ENCODE measurements at places on chromosomes 11 and 22.
A peak's percentile ranks its signal among the peaks of the same experiment; 100 is the strongest.

DNA sequence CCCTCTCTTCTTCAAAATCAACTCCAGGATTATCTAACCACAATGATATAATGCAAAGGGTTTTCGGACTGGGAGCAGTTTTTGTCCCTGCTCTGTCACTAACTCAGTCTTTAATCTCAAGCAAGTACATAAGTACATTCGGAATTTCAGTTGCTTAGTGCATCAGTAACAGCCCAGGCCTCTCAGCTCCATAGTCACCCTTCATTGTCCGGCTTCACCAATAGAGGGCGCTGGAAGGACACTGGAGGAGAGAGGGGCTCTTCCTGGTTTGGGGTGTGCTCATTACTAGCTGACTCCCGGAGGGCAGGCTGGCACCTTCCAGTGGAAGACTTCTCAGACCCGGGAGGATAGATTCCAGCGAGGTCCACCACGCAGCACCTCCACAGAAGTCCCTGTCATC lies 90.4 kb upstream of the PDGFD start:
- DNase-seq, result peak; percentile 3

DNA sequence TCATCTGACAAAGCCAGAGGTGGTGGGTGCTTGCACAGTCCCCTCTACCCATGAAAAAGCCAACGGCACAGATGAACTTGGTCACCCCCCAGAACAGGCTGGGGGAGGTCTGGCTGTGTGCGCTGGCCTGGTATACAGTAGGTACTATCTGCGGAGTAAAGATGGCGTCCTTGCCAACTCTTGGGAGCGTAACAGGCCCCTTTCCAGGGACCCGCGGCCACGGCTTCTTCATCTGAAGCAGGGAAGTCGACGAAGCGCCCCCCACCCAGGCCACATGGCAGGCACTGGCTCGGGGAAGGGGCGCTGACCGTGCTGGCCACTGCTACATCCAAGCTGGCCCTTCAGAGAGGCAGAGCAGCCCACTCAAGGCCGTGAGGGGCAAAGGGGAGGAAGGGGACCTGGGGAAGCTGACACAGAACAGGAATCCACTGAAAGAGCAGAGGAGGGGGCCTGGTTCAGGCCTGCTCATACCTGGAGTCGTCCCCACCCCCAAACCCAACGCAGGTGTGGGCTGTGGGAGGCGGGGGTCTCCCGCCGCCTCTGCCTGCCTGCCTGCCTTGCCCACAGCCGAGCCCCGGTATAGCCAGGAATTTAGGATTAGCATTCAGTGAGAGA lies 75.7 kb downstream of the CELSR1 start:
- no peak for DNase-seq

DNA sequence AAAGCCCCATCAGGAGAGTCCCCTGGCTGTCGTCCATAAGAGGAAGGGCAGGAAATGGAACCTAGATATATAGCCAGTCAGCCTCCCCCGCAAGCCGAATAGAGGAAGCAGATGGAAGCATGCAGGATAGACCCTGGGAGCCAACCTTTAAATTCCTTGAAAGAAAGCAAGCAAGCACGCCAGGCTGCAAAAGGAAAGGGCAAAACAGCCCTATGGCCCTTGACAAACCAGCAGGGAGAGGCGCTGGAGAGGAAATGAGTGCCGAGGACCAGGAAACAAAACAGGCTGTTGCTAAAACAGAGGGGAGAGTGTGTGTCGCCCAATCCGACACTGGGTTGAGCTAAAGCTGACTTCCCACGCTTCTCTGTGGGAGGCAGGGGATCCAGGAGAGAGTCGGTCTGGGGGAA lies 203.5 kb upstream of the MTNR1B start:
- DNase-seq, result no peak

DNA sequence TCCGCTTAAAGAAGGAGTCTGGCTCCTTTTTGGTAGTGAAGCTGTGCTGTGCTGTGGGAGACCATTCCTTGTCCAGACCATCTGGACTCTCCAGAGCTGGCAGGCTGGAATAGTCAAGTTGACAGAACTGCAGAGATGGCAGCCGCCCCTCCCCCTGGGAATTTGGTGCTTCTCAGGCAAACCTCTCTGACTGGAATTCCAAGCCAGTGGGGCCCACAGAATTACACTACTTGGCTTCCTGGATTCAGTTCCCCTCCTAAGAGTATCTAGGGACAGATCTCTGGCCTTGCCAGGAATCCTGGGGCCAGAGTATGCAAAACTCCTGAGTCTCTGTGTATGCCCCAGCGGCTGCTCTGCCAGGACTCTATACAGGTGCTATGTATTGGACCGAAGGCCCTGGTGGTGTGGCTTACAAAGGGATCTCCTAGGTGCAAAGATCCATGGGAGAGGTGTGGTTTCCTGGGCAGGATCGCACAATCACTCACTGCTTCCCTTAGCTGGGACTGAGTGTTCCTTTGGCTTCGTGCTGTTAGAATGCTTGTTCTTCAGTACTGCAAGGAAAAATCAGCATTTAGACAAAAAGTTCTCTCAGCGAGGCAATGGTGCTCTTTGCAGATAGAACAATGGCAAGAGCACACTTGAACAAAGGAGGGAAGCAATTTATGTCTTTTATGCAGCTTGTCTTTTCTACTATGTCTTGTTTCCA lies 86.8 kb downstream of the PRMT3 start:
- DNase-seq, result no peak

DNA sequence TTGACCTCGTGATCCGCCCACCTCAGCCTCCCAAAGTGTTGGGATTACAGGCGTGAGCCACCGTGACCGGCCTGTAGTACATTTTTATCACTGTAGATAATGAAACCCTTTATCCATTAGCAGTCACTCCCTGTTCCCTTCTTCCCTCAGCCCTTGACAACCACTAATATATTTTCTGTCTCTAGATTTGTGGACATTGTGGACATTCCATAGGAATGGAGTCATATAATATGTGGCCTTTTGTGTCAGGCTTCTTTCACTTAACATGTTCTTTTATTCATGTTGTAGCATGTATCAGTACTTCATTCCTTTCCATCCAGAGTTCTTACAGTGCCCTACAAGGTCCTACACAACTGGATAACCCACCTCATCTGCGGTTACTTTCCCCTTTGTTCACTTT lies 30.5 kb downstream of the RRM1 start:
- no peak for DNase-seq

DNA sequence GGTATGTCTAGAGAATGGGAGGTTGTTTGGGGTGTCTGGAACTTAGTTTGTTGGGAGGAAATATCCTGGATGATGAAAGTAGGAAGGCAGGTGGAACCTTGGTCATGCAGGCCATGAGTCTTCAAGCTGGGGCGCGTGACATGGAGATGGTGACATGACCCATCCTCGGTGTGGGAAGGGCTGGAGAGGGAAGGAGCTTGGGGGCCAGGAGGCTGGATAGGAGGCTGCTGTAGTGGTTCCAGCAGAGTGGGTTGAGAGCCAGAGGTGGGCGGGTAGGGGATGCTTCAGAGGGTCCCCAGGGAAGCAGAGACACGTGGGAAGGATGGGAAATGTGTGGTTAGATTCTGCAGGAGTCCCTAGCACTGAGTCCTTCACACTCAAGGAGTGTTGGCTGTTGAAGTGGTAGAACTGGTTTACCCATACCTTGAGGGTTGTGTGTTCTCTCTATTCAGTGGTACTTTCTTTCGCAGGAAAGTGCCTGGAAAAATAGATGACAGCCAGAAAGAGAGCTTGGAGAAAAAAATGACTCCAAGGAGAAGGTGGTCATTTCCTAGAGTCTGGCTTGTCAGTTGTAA lies 56.8 kb downstream of the LDLRAD3 start:
- no peak for DNase-seq

GRCh38 chr11:37817727-37818270 lies 1219.8 kb upstream of the RAG2 start:
- DNase-seq, result no peak

- DNase-seq, result no peak
These were observed 26.3 kb downstream of the POLR3H start for GRCh38 chr22:41518048-41518347.

DNA sequence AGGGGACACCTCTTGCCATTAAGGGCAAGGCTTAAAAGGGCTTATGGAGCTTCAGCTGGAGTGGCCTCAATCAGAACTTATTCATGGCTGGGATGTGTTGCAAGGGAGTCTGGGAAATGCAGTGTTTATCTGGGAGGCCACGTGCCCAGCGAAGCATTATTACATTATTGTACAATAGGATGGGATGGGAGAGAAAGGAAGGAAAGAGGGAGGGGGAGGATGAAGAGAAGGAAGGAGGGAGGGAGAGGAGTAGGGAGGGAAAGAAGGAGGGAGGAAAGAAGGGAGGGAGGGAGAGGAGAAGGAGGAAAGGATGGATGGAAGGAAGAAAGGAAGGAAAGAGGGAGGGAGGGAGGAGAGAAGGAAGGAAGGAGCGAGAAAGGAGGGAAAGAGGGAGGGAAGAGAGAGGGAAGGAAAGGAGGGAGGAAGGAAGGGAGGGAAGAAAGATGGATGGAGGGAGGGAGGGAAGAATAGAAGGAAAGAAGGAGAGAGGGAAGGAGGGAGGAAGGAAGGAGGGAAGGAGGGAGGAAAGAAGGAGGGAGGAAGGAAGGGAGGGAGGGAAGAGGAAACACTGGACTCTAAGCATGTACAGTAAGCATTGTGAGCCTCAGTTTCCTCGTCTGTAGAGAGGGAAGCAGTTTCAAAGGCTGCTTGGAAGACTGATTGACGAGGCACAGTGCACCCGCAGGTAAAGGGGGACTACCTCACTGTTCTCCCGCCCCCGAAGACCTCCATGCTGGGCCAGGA lies 62.2 kb downstream of the MYEOV start:
- DNase-seq, result no peak

DNA sequence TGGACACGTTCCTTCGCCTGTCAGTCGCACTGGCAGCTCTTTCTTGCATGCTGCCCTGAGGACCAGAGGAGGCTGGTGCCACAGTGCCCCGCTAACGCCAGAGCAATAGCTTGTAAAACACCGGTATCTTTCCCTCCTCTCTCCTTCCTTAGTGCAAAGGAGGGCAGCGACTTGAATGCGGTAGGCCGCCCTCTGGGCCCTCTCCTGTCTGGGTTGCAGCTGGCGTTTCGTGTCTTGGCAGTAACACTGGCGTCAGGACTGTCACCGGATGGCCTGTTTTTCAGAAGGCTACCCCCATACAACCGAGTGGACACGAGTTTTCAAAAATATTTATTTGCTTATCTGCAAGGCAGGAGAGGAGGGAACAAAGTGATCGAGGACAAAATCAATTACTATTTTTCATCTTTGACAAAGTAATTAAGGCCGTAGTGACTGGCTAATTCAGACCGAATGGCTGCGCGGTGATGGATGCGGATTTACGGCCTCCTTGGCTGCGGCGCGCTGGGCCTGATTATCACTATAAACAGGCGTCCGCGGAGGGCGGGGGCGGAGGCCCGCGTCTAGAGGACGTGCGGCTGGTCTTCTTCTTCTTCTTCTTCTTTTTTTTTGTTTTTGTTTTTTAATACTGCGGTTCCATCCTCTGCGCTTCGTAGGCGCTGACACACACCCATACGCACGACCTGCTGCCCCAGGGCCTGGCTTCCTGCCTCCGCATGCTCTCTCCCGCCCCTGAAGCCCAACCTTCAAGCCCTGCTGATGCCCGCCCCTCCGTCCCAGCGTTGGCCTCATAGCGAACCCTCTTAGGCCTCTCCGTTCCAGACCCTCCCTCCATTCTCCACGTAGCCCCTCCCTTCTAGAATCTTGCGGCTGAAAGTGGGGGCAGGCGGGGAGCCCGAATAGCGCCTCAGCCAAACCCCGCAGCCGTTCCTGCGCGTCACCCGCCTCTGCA lies 2.9 kb upstream of the SLC6A5 start:
- DNase-seq, result no peak
